HT-29 (cell line): ENCODE measurements at places on chromosomes 2 and 18.
A peak's percentile ranks its signal among the peaks of the same experiment; 100 is the strongest.

- DNase-seq: no peak
Measured at GRCh38 chr2:177635696-177636095, 243.1 kb downstream of the AGPS start.

GRCh38 chr2:54947646-54948045, 102.6 kb downstream of the RTN4 start:
- DNase-seq: no peak

DNA sequence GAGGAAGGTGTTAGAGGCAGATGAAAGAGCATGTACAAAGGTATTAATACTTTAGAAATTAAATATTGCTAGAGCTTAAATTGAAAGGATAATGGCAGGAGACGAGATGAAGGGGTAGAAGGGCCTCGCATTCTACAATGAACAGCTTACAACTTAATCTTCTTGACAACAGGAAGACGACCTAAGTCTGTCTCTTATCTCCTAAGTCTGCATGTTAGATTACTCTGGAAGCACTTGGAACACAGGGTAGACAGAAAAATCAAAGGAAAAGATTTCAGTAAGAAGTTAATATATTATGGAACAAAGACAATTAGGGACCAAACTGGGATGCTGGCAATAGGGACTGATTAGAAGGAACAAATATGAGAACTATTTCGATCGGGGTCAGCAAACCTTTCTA, 34.9 kb downstream of the SMC6 start:
- DNase-seq: no peak

- DNase-seq: no peak
Measured at GRCh38 chr2:176242276-176242675, 27.0 kb upstream of the MTX2 start.

- DNase-seq: no peak
Measured at GRCh38 chr2:180038997-180039396, 31.9 kb upstream of the CWC22 start.

DNA sequence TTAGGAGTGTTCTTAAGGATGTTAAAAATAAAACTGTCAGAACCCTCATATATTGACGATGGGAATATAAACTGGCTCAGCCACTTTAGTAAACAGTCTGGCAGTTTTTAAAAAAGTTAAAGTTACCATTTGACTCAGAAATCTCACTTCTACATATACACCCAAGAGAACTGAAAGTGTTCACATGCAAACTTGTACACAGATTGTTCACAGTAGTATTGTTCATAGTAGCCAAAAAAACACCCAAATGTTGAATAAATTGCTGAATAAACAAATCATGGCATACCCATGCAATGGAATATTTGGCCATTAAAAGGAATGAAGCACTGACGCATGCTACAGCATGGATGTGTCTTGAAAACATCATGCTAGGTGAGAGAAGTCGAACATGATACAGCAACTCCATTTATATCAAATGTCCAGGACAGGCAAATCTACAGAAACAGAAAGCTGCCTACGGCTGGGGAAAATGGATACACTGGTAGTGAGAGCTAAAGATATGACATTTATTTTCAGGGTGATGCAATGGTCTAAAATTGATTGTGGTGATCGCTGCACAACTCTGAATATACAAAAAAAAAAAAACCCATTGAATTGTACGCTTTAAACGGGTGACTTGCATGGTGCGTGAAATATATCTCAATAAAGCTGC, 10.1 kb downstream of the RPL31 start:
- no peak for DNase-seq

GRCh38 chr2:76613330-76613729, 902.6 kb upstream of the GCFC2 start:
- DNase-seq: no peak

- DNase-seq: no peak
Measured at GRCh38 chr2:240557101-240557751, 562 bp downstream of the ANKMY1 start.

DNA sequence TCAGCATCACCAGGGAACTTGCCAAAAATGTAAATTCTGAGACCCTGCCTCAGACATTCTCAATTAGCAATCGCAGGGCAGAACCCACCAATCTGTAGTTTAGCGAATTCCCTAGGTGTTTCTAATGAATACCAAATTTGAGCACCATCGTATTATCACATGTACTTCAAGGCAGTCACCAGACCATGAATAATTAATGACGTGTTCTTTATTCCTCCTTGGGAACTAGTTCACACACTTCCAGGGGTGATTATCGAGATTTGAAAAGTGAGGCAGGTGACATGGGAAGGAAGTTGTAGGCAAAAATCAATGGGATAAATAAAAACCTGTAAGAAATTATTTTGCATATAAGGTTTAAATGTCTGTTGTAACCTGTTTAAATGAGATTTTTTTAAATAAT, 102.5 kb upstream of the CRIM1 start:
- DNase-seq: no peak

GRCh38 chr18:45687621-45688020, 36.4 kb upstream of the SLC14A1 start:
- no peak for DNase-seq

GRCh38 chr2:203802342-203803052, 65.1 kb upstream of the CTLA4 start:
- DNase-seq: no peak

DNA sequence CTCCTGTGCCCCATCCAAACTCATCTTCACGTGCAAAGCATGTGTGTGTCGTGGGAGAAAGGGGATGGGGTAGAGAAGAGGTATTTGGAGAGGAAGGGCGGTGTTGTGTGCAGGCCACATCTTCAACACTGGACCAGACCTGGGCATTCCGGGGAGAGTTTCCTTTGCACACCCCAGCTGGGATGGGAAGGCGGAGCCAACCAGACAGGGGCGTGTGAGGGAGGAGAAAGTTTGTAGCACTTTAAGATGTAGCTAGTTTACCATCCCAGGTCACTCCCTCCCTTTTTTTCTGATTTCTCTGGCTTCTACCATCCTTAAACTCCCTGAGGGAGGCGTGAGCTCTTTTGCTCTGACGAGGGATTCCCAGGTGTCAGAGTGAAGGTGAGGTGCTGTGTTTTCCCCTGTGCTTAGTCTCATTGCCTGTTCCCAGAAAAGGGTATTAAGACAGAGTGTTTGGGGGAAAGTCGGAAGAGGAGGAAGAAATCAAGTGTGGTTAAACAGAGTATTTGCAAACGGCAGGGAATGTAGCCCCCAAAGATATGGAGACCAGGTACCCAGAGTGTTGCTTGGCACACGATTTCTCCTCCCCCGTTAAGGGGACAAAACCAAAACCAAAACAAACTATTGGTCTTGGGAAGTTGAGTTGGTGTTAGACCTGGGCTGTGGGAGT, 1.6 kb downstream of the SETBP1 start:
- DNase-seq: no peak

DNA sequence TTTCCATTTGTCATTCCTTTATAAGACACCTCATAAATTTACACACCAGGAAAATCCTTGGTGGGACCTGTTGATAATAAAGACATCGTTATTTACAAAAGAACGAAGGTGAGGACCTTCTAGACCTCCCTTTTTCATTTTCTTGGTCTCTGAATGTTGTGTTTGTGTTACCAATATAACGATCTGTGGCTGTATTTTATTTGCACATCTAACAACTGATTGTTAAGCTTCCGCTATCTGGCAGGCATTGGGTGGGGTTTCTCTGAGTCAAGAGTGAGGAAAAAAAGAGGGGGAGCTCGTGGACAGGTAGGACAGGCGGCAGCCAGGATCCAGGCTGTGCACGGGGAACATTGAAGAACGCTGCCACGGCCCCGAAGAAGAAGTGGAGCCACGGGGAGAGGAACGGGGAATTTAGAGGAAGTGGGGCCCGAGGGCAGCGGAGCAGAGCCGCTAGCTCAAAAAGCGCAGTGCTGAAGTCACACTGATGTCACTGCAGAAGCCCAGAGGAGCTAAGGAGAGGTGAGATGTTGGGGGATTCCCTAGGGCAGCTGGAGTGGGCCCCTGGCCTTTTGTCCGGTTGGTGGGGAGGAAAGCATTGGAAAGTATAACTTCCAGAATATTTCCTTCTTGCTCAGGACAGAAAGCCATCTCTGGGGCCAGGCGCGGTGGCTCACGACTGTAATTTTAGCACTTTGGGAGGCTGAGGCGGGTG, 20.9 kb upstream of the DNMT3A start:
- no peak for DNase-seq

DNA sequence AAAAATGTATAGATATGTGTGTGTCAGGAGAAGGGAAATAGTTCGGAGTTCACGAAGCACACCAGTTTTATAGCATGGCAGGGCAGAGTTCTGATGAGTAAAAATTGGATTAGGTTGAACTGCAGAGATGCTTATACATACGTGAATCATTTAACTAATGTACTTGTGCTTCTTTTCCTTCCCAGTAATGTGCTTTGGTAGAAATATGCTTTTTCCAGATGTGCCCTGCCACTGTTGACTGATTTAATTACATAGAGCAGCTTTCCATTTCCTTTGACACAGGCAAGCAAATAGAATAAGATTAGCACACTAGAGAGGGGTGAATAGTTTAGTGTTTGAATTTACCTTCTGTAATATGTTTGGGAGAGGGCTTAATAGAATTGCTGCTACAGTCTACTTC, 28.9 kb upstream of the ARMC9 start:
- DNase-seq: no peak

GRCh38 chr18:35387152-35387571, 10.0 kb upstream of the ZNF396 start:
- peak; percentile 46 for DNase-seq

DNA sequence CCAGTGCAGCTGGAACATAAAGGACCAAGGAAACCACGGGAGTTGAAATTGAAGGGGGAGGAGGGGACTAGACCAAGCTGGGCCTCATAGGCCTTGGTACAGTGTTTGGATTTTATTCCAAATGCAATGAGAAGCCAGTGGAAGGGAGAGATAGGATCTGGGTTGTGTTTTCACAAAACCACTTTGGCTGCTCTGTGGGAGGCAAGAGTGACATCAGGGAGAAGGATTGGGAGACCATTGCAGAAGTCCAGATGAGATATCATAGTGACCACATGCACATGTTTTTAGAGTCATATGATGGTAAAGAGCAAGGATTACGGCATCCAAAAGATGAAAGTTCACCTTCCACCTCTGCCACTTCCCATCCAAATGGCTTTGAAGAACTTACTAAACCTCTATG, 210.2 kb downstream of the PAX3 start:
- no peak for DNase-seq

GRCh38 chr2:419687-420317, 131.9 kb upstream of the ALKAL2 start:
- DNase-seq: no peak

- DNase-seq: no peak
Measured at GRCh38 chr2:120305937-120306490, 39.9 kb upstream of the INHBB start.

GRCh38 chr2:126627643-126628042, 28.3 kb upstream of the GYPC start:
- no peak for DNase-seq

DNA sequence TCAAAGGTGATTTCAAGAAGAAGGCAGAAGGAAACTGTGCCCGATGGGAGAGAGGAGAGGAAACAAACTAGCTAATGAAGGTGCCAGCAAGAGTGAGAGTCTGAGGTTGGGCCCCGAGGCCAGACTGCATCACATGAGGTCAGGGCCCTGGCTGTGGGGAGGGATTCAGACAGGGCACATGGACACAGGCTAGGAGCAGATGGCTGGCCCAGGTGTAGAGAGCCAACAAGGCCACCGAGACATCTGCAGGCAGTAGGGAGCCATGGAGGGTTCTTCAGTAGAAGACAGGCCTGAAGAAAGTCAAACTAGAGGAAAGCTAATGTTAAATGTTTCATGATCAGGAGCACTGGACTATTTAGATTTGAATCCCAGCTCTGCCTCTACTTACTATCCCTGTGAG, 755.0 kb upstream of the RAB6C start:
- no peak for DNase-seq

DNA sequence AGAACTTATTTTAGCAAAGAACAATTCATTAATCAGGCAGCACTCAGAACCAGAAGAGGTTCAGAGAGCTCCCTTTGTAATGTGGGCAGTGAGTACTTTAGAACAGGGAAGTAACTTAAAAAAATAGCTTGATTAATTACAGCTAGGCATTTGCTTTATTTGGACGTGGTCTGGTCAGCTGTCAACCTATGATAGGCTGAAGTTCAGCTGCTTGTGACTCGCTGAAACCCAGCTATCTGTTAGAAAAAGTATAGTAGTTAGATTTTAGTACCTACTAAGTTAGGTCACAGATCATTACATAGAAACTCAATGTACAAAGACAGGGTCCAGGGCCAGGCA, 40.0 kb downstream of the PKDCC start:
- no peak for DNase-seq

DNA sequence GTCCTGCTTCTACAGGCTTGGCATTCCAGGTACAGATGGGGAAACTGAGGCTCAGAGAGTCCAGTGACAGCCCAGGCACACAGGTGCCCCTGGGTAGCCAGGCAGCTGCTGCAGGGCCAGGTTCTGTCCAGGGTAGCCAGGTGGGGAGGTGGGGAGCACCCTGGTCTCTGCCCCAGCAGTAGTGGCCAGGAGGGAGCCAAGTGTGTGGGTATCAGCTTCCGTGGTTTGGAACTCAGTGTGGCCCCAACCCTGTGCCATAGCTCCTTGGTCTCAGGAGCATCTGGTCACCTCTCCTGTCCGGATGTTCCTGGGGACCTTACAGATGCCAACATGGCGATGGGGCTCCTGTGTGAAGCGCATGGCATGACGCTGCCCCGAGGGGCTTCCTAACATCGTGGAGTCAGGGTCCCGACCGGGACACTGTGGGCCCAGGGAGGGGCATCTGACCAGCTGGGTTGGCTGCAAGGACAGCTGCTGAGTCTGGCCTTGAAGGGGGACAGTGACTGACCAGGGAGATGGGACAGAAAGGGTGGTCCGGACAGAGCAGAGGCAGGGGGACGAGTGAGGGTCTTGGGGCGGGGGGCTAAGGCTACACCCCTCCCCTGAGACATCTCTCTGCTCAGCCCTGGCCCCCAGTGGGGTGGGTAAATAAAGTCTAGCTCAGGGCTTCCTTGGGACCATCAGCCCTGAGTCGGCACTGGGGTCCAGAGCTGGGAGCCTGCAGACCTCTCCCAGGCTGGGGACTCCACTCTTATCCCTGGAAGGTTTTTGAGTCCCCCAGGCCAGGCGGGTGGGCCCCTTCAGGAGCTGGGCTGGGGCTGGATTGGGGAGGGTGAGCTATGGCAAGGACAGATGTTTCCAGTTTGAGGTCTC, 76.0 kb upstream of the SMAD7 start:
- DNase-seq: no peak

DNA sequence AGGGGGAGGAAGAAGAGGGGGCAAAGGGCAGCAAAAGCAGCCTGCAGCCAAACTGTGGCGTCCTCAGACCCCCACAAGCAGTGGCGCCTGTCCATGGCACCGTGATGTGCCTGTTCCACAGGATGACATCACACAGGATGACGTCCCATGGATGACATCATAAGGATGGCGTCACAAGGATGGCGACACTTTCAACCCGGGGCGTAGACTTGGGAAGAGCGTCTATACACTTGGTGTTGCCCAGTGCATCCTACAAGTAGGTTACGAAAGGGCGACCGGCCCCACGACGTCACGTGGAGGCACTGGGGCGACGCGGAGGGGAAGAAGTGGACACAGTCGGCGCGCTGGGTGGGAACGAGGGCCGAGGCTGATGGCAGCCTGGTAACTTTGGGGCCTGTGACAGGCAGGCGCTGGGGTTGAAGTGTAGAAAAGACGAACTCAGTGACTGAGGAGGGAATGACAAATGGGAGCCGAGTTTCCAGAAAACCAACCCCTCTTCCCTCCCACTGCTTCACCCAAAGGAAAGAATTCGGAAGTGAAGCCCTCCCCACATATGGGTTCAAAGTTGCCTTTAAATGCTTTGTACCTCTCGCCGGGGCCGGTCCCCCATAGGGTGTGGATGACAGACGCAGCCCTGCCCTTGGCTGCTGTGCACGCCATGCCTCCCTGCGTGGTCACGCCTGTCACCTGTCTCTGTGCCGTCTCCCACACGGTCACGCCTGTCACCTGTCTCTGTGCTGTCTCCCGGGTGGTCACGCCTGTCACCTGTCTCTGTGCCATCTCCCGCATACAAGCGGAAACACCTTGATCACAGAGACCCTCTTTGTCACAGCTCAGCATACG, 13.4 kb upstream of the KCNG2 start:
- no peak for DNase-seq
